ENCODE measurements at places on chromosomes 6 and 20.

GRCh38 chr6:15389765-15390723 is 144.2 kb downstream of the JARID2 start:
- no peak for DNase-seq

GRCh38 chr6:21935561-21936028 is 342.0 kb downstream of the SOX4 start:
- no peak for DNase-seq

DNA sequence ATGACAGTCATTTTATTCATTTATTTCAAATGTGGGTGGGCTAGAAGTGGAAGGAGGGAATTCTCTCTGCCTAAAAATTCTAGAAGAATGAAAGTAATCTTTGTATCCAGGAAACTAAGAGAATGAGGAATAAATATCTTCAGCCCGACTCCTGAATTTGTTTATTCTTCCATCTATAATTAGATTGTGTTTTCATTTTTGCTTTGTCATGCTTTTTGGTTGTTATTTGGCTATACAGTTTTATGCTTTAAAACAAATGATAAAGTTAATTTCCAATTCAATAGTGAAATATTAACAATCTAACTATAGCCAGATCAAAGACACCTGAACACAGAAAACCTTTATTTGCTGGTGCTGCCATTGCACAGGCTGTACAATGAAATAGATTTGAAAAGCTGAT is 521.3 kb downstream of the KIF16B start:
- no peak for DNase-seq

GRCh38 chr20:53941680-53942471 is 128.5 kb downstream of the BCAS1 start:
- no peak for DNase-seq

DNA sequence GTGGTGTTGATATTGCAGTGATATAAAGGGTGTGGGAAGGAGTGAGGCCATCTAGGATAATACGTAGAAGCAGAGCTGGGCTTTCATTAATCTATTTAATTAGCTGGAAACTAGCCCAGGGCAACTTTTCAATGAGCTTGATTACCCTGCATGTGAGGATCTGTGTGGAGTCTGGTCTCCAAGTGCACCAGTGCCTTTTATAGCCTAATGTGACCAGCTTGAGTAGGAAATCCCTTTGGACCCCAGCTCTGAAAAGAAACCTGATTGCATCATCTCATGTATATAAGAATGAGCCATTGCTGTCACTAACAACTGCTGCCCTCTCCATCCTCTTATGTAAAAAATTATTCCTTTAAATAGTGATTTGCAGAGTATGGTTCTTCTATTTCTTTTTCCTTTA is 72.6 kb downstream of the CD109 start:
- DNase-seq, result no peak

DNA sequence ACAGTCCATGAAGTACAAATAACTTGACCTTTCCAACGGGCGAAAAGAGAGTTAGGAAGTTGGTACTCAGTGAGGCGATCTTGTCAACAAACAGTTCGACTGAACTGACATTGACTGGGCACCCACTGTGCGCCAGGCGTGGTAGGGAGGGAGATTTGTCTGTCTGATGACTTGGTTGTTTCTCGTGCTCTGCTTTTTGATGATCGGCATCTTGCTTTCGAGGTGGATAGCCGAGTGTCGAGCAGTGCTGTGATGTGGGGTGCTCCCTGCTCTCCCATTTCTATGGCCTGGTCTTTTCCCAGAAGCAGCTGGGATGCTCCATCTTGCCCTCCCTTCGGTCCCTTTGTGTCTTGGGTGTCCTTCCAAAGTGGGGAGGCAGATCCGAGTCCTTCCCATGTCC is 30.4 kb downstream of the RPP40 start:
- DNase-seq, result no peak

DNA sequence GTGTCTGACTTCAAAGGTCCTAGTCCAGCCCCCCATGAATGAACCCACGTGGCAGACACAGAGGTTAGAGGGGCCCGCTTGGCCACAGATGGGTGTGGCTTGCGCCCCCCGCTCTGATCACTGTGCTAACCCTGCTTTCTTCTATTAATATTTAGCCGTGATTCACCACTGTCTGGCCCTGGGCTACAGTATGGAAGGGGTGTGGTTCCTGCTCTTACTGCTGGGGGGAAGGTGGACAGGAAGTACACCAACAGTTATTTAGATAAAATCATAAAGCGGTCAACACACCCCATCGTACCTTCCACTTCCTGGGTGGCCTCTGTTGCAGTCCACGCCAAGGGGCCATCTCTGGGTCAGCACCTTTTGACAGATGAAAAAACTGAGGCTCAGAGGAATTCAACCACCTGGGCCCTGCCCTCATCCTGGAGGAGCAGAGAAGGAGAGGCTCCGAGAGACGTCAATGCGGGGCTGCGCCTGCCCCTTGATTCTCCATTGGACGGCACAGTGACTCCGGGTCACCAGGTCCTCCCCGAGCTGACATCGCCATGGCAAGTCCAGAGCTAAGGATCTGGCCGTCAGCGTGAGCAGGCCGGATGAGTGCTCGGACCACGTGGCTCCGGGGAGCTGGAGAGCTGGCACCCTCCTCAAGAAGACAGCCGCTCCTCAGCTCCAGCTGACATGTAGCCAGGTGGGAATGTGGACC is 206.3 kb downstream of the PREX1 start:
- DNase-seq, result no peak

DNA sequence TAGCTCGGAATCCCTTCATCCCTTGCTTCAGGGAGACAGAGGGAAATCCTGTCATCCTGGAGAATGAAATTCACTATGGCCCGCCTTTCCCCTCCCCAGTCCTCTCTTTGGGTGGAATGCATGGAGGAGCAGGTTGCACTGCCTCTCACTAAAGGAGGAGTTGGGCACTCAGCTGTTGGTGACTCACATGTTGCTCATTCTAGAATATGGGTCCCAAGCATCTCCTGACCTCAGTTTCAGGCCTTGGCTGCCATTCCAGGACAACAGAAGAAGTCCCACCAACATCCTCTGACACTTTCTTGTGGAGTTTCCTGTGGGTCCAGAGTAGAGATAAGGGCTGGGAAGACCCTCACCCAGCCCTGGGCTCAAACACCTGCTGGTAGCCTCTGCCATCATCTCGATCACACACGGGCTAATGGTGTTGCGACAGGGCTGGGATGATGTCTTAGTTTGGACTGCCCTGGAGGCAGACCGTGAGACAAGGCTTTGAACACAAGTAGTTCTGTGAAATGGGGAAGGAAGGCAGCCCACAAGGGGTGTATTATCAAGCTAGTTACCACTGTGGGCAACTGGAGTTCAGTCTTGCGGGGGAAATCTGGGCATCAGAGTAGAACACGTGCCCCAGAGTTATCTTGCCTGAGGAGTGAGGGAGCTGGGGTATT is 52.4 kb upstream of the RNF24 start:
- DNase-seq, result no peak

DNA sequence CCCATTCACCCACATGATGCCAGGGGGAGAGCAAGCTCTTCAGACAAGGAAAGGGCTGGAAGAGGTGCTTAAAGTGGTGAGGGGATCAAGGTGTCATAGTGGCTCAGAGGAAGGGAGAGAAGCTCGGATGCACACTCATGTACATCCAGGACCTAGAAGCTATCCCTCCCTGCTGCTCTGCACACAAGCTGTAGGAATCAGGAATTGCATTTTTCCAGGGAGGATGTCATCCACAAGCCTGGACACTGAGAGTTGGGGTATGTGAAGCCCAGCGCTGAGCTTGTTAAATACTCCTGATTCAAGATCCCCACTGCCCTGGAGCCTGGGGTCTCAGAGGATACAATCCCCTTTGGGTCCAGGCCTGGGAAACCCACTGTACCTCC is 85.8 kb upstream of the CCDC167 start:
- no peak for DNase-seq

GRCh38 chr6:71855406-71855805 is 30.9 kb upstream of the RIMS1 start:
- DNase-seq, result no peak

GRCh38 chr6:20312606-20313005 is 89.1 kb upstream of the E2F3 start:
- no peak for DNase-seq

- no peak for DNase-seq
These were observed 8.7 kb upstream of the HLA-E start for GRCh38 chr6:30480536-30481156.

GRCh38 chr6:41200901-41201763 is at the start of gene TREML2:
Gene TREML2 (minus strand): TSS chr6:41201149. CDS start chr6:41201008, 141 bp downstream.
- no peak for DNase-seq

GRCh38 chr6:139582956-139583355 is 208.5 kb upstream of the CITED2 start:
- DNase-seq, result no peak

GRCh38 chr6:107917451-107918375 is 40.3 kb downstream of the SEC63 start:
- DNase-seq, result no peak

DNA sequence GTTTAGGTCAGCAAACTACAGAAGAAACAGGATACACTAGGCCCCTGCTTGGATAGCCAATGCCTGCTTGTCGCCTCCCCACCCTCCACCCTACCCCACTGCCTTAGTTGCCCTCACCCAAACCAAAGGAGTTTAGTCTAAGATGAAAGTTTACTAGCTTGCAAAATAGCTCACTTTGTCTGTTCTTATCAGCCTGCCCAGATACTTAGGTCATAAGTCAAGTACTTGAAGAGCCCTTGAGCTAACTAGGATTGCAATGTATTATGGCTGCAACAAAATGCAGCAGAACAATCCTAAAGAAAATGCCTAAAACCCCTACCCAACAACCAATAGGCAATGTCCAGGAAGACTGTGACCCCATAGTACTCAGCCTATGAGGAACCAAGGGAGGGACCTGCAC is 7.3 kb upstream of the ENTPD6 start:
- no peak for DNase-seq

DNA sequence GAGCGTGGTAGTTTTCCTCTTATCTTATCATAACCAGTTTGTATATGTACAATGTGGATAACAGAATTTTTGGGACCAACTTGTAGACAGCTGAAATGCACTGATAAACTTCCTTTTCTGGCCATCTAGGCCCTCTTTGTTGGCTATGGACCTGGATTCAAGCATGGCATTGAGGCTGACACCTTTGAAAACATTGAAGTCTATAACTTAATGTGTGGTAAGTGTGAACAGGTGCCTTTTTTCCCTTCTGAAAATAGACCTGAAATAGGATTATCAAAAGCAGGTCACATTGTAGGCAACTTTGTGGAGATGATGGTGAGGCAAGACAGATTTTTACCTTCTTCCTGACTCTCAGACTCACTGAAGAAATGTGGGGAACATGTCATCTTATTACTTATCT is 67.8 kb downstream of the ENPP1 start:
- DNase-seq, result no peak

GRCh38 chr6:4607793-4608192 is 168.4 kb upstream of the CDYL start:
- DNase-seq, result no peak

- no peak for DNase-seq
These were observed 627.8 kb downstream of the DOK5 start for GRCh38 chr20:55103188-55103587.

- DNase-seq, result no peak
These were observed 14.3 kb upstream of the ZDHHC14 start for GRCh38 chr6:157366648-157367047.

DNA sequence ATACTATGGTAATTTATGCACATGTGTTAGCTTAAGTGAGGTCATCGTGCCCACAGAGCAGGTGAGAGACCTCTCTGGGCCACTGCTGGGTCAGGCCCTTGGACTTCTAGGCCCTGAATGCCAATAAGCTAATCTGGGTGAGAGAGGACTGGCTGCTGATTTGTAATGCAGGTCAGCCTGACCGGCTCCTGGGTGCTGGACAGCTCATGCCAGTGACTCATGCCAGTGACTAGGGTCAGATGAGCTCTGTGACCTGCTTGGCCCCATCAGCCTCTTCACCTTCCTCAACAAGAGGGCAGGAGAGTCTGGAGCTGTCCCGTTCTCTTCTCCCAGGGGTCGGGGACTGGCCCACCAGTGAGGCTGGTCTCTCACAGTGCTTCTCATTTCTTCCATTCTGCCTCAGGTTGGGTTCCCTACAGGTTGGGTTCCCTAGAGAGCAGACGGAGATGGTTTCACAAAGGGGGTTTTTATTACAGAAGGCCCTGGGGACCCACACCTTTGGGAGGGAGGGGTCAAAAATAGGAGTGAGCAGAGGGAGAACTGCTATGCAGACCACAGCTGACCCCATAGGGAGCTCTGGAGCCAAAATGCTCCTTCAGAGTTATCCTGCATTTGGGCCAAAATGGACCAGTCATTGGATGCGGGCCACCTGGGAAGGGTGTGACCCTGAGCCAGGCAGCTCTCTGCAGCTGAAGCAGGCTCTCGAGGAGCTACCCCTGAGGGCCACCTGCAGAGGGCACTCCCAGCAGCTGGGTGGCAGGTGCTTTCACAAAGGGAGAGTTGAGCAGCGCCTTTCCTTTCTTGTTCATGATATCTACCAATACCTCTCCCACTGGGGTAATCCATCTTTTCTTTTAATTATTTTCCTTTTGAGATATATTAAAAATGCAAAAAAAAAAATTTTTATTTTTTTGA is 2.2 kb upstream of the OXT start:
- DNase-seq, result no peak

DNA sequence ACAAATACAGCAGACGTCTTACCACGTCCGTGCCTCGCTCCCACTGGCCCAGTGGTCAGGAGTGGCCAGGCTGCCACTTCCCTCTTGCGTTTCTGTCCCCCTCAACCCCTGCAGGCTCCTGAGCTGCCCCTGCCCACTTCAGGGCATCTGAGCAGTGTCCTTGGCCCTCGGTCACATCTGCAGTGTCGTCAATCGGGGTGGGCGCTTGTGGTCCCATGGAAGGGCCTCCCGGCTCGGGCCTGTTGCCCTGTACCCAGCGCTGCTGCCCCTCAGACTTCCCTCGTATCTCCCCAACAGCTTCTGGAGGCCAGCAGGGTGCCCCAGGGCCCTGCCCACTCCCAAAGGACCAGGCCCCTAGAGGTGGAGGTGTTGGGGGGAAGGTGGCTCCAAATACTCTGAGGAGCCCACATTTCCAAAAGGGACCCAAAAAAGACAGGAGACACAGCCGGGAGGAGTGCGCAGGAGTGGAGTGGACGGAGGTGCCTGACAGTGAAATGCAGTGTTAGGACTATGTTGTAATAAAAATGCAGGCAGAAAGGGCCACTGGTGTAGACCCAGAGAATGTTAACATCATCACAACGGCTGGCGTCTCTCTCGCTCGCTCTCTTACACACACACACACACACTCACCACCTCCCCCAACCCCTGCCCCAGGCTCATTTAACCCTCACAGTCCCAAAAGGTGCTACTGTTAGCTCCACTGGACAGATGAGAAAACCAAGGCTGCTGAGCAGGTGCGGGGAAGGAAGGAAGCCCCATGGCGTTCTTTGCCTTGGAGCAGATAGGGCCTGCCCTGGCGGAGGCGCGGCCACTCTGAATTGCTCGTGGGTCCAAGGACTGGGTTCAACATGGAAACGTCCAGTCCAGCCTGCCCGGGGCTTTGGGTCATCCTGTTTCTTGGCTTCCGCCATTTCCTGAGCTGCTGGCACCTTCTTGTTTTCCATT is 343.9 kb downstream of the ZFAND3 start:
- no peak for DNase-seq

- no peak for DNase-seq
These were observed 24.7 kb downstream of the CNKSR3 start for GRCh38 chr6:154485815-154486214.

Measured in prostate gland (tissue), 2 donors.